ENCODE measurements at places on chromosomes 7 and 10.

GRCh38 chr7:118699222-118699621 is 474.7 kb downstream of the ANKRD7 start:
- DNase-seq = no peak

- no peak for DNase-seq
Observed at GRCh38 chr7:6155596-6155995, 116.8 kb downstream of the CYTH3 start.

- no peak for DNase-seq
Observed at GRCh38 chr10:112519133-112519761, 72.2 kb downstream of the VTI1A start.

DNA sequence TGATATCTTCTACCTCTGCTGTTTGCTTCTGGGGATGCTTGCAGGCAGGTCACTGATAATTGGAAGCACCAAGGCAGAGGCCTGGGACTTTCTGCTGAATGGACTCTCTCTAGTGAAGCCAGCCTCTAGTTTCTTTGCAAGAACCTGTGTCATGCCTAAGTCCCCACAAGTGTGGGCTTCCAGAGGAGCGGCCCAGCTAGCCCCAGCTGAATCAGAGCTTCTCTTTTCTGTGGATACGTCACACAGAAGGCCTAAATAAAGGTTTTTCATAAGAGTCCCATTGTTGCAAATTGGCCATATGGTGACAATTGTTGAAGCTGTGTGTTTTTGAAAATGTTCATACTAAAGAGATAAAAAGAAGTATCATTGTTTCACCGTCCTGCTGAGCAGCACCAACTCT is 6.8 kb upstream of the OPALIN start:
- no peak for DNase-seq

GRCh38 chr7:156043416-156044178 is 231.3 kb upstream of the SHH start:
- DNase-seq = no peak

DNA sequence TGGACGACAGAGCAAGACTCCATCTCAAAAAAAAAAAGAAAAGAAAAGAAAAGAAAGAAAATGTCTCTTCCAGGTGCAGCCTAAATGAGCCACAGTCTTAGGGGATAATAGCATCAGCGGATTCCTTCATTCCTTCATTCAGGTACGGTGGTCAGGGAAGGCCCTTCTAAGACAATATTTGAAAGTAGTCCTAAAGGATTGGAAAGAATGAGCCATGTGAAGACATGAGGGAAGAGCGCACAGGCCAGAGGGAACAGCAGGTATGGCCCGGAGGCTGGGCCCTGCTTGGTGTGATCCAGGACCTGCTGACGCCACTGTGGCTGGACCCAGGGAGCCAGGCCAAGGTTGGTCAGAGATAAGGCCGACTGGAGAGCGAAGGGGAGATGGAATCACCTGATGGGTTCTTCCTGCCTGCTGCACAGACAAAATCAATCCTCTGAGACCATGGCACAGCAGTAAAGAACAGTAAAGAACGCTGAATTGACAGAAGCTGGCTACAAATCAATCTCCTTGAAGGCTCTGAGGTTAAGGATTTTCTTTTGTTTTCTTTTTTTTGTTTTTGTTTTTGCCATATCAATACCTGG is 16.3 kb upstream of the MKRN1 start:
- DNase-seq = no peak

DNA sequence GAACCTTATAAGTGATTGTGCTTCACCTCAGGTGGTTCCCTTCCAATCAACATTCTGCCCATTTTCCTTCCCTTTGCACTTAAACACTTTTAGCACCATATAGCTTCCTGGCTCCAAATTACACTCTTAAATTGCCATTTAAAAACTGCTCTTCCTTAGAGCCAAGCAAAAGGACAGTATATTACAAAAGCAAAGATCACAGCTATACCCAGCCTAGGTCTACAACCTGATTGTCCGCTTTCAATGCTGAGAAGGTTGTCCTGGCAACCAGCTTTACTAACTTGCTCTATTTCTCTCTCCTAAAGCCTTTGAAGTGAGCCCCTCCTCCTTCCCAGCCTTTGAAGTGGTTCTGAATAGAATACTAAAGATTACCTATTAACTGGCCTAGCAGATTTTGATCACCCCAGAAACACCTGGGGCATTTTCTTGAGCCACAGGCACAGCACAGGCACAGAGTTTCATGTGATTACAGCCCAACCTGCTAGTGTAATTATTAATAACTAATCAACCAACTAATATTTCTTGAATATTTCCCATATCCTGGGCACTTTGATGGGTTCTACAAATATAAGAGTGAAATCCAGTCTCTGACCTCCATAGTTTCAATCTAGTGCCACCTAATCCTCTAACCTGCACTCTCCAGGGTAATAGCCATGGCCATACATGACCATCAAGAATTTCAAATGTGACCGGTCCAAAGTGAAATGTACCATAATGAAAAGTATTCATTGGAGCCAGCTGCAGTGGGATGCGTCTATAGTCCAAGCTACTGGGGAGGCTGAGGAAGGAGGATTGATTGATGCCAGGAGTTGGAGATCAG is 63.6 kb upstream of the TRIM24 start:
- DNase-seq = no peak

DNA sequence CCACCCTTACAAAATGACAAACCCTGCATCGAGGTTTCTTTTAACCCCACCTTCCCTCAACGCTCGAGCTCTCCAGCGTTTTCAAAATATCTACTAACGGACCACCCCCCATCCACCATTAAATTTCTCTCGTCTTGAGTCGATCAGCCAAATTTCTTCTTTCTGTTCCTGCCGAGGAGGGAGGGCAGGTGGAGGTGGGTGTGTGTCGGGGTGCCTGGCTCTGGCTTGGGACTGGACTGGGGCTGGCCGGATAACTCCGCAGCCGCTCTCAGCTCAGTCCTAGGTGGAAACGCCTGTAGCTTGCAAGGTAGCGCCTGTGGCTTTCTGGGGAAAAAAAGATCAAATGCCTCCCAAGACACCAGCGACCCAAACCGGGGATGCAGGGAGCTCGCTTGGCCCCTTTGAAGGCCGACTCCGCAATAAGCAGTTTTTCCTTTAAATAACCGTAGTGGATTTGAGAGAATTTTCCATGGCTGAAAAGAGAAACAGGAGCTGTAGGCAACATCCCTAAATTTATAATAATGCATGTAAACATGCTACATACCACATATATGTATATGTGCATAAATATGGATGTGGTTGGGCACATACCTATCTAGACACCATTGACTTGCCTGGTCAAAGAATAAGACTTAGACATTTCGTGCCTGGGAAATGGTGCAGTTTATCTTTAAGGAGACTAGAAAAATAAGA is 1.9 kb upstream of the TMEM178B start:
- DNase-seq = no peak

- no peak for DNase-seq
Observed at GRCh38 chr10:100307684-100308083, 21.2 kb upstream of the BLOC1S2 start.

GRCh38 chr10:78416031-78417011 is 382.7 kb downstream of the RPS24 start:
- DNase-seq = no peak

DNA sequence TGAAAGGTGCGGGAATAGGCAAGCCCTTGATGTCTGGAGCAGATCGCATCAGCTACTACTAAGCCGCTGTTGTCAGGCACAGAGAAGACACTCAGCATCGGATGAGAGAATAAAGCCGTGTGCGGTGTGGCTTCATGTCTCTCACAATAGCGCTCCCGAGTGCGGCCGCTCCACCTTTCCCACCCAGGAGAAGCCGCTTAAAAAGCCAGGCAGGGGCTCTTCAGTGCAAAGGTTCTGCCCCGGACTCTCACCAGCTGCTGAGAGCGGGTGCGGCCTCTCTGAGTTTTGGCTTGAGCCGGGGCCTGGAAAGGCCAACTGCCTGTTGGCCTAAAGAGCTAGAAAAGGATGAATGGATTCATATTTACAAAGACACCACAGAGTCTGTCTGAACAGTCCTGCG is 600.6 kb downstream of the DNAJB6 start:
- DNase-seq = no peak

- no peak for DNase-seq
Observed at GRCh38 chr7:41786944-41787343, 84.1 kb upstream of the INHBA start.

DNA sequence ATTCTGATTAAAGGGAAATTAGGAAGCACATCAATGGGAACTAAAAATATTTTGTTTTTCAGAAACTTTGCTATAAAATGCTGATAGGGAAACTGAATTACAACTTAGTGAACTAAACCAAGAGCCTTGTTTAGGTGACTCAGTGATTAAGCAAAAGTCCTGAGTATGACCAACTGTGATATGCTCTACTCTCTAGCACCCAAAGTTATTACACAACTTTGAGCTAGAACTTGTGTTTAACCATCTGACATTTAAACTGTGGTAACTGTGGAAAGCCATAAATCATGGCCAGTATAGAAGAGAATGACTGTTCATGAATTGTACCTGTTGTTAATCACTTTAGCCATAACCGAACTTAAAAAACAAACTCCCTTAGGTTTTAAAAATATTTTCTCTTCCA is 127.4 kb downstream of the ZNF365 start:
- DNase-seq = no peak

GRCh38 chr7:38232502-38233366 is 40.7 kb downstream of the TARP start:
- DNase-seq = peak; percentile 41

DNA sequence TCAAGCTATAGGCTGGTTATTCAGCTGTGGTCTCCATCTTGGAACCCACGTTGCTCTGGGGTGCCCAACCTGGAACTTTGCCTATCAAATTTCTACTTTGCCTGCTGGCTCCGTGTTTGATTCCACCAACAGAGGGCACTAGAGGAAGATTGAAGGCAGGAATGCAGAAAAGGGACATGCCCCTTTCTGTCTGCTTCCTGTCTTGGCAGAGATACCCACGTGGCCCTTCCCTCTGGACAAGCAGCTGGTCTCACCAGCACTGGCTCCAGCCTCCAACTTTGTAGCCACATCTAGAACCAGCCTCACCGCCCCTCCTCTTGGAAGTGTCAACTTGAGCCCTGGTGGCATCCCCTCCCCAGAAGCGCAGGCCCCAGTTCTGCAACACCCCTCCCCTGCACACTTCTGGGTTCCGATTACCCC is 52.1 kb upstream of the ZNF438 start:
- peak; percentile 16 for DNase-seq

GRCh38 chr10:104333728-104334373 is 4.4 kb downstream of the ITPRIP start:
- no peak for DNase-seq

DNA sequence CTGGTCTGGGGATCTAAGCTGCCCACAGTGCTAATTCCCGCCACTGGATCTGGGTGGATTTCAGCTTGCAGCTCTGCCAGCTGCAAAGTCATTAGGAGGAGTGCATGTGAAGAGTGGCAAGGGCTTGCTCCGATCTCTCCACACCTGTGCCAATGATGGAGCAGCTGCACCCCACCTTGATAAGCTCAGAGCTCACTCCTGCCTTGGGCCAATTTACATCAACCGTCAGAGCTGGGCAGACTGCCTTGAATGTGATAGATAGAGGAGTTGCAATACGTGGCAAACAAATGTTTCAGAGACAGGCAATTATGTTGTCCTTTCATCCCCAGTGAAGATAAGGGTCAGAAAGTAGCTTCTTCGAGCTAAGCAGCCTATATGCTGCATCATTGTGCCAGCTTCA is 379.9 kb downstream of the SH2D4B start:
- no peak for DNase-seq

GRCh38 chr7:1473864-1474512 is 14.7 kb upstream of the MICALL2 start:
- peak; percentile 79 for DNase-seq

GRCh38 chr7:45597286-45597984 is 23.3 kb downstream of the ADCY1 start:
- DNase-seq = no peak

- DNase-seq = peak; percentile 28
Observed at GRCh38 chr7:149662591-149663095, 110.7 kb downstream of the ZNF467 start.

GRCh38 chr10:86056672-86057071 is 309.9 kb downstream of the GRID1 start:
- no peak for DNase-seq

GRCh38 chr10:66277481-66277880 is 648.4 kb upstream of the LRRTM3 start:
- DNase-seq = no peak

DNA sequence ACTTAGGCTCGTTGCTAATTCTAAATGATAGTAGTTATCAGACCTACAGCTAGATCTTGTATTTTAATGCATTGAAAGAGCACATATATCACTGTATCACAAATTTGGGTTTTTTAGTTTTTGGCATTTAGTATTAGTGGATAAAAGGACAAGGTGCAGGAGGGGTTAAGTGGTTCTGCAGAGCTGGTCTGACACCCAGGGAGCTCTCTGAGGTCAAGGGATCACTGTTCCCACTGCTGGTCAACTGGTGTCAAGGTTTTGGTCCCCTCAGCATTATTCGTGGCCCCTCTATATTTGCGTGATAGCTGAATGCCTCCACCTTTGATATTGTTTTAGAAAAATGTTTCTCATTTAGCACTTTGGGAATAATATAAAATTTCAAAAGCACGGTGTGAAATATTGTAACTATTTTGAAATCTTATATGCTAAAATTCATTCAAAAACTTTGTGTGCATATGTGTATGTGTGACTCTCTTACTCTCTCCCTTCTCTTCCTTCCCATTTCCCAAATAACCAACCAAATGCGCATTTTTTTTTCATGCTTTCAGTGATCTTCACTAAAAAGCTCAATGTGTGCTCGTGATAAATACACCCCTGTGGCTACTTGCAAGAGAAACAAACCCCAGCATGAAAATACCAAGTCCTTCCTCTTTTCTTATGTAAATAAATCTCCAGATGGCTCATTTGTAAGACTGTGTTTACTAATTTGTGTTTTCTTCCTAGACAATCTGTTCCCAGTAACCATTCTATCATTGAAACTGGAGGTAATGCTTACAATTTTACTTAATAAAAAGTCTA is 309.2 kb downstream of the FGFR2 start:
- DNase-seq = no peak

- no peak for DNase-seq
Observed at GRCh38 chr7:128158370-128158769, 82.7 kb upstream of the LEP start.

- no peak for DNase-seq
Observed at GRCh38 chr10:58932126-58932525, 244.3 kb upstream of the PHYHIPL start.

DNA sequence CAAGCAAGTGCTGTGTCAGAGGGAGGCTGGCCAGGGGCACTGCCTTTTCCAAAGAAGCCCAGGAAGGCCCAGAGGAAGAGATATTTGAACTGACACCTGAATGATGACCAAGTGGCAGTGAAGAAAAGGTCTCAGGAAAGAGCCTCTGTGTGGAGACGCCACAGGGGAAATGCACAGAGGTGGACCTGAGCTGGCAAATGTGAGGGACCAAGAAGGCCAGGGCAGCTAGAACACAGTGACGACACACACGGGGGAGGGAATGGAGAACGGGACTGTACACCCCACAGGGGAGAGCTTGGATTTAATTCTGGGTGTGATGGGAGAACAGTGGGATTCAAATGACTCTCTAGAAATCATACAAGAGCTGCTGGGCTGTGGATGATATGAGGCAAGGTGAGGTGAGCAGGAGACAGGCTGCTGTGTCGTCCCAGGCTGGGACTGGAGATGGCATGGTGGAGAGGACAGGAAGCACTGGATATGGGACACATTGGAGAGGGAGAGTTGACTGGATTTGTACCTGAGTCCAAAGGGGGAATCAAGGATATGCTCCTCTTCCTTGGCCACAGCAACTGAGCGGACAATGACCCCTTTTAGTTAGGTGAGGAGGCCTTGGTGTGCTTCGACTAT is 84.2 kb upstream of the DDC start:
- no peak for DNase-seq

GRCh38 chr10:85420501-85421191 is 945.9 kb downstream of the GRID1 start:
- no peak for DNase-seq
